ENCODE measurements at places on chromosomes 3 and 15.

- no peak for DNase-seq
Observed at GRCh38 chr3:99885085-99885484, 67.4 kb downstream of the CMSS1 start.

- no peak for DNase-seq
Observed at GRCh38 chr15:89098281-89098680, 10.0 kb downstream of the ABHD2 start.

GRCh38 chr3:23964537-23965235 lies 19.6 kb downstream of the NR1D2 start:
- no peak for DNase-seq

DNA sequence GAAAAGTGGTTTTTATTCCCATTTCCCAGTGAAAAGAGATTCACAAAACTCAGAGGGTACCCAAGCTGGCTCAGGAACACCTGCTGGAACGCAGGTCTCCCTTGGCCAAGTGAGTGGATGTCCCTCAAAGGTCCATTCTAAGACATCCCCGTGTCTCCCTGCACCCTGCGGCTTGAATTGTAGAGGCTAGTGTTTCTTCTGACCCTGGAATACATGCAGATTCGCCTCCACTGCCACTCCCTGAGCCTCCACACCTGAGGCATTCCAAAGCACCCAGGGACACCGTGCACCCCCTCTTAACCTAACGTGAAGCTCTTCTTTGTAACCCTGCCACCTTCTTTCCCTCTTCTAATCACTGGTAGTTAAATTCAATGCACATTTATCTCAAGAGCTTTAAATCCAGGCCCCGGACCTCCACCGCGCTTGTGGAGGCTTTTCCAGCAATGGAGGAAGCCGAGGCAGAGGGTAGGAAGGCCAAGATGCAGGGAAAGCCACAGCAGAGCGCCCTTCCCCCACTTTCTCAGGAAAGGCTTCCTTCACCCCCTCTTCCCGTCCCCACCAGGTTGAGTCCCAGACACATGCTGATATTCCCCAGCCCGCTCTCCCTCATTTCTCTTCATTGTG lies 590 bp upstream of the ITGA11 start:
- DNase-seq: no peak

GRCh38 chr3:29511701-29512100 lies 230.8 kb downstream of the RBMS3 start:
- DNase-seq: no peak

- DNase-seq: peak; percentile 13
Observed at GRCh38 chr3:112117841-112118571, 15.0 kb downstream of the GCSAM start.

- DNase-seq: no peak
Observed at GRCh38 chr3:27859821-27860220, 137.7 kb upstream of the EOMES start.

GRCh38 chr3:171829841-171830517 lies 13.2 kb upstream of the TMEM212 start:
- DNase-seq: peak; percentile 62

- DNase-seq: no peak
Observed at GRCh38 chr15:72009222-72009621, 108.7 kb downstream of the MYO9A start.

- DNase-seq: no peak
Observed at GRCh38 chr15:100934166-100934565, 15.0 kb downstream of the LRRK1 start.

GRCh38 chr3:36707623-36708409 lies 56.5 kb downstream of the DCLK3 start:
- DNase-seq: peak; percentile 89

DNA sequence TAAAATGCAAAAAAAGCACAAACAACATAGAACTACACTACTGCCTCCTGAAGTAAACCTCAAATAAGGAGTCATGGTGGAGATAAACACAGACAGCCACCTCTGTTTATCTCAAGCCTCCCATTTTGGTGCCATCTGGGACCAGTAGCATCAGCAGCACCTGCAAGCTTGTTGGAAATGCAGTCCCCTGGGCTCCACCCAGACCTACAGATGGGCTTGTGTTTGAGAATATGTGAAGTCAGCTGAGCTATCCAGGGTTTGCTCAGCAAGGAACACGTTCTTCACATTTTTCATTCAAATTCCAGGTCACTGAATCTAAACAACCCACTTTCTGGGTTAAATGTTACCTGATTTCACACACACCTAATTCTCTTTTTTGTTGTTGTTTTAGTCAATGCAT lies 45.5 kb downstream of the RASGRF1 start:
- no peak for DNase-seq

DNA sequence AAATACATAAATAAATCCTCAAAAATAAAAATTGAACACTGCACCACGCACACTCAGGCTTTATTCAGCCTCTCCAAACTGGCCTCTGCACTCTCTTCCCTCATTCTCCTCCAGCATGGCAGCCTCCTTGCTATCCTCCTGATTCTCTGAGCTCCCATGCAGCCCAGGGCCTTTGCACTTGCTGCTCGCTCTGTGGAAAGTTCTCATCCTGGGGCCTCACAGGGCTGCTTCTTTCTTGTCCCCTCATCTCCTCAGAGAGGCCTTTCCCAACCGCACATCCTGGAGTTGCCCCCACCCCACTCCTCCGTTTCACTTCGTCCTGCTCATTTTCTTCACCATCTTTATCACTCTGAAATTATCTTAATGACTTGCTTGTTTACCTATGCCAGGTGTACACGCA lies 123.0 kb downstream of the SHQ1 start:
- no peak for DNase-seq

DNA sequence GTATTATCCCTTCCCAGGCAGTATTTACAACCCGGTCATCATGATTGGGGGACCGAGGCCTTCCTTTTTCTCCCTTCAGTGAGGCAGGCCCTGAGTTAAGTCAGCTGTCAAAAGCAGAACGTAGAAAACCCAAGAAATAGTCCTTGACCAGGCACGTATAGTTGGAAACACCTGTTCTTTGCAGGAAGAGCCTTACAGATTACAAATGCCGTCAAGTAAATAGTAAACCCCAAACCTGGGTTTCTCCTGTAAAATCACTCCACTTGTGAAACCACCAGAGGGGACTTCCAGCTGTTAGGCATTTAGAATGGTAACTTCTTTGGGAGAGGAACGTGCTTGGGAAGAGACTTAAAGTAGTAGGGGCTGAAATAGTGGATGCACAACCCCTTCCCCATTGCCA lies 1.0 kb upstream of the BTBD1 start:
- DNase-seq: no peak

GRCh38 chr3:159252772-159253384 lies 451.0 kb downstream of the MFSD1 start:
- DNase-seq: peak; percentile 59

DNA sequence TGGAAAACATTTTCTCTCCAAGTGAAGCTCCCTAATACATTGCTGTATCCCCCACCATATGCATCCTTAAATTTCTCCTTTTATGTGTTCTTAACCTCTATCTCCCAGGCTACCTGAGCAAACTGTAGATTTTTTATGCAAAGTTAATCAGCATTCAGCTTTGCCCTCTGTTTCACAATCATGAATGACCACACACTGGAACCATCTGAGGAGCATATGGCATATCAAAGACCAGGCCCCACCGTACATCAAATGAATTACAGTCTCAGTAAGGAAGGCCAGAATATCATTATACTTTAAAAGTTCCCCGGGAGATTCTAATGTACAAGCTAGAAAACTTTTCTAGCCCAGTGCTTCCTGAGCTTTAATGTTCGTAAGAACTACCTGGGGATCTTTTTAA lies 115.5 kb upstream of the NECTIN3 start:
- no peak for DNase-seq

GRCh38 chr3:46349484-46350261 lies 4.2 kb upstream of the CCR2 start:
- DNase-seq: peak; percentile 71

DNA sequence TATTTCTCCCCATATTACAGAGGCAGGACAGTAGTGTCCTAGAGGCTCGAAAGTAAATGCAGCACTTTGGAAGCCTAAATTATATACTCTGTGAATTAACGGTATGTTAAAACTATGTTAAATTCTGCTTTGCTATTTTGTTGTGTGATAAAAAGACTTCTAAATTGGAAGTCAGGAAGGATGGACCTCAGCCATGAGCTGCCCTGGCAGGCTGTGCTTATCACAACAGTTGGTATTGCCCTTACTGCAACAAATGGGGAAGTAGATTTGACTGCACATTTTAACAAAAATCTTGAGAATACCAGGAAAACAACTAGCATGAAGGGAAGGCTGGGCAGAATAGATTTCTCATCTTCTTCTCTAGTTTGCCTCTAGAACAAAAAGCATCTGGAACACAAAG lies 706.6 kb downstream of the SI start:
- DNase-seq: no peak

- DNase-seq: no peak
Observed at GRCh38 chr3:134186391-134186790, 64.3 kb downstream of the RYK start.

GRCh38 chr15:66993090-66993489 lies 72.3 kb upstream of the SMAD3 start:
- DNase-seq: no peak

- no peak for DNase-seq
Observed at GRCh38 chr3:49650637-49651036, 23.5 kb upstream of the APEH start.

- DNase-seq: no peak
Observed at GRCh38 chr3:178703268-178703975, 167.2 kb downstream of the KCNMB2 start.

DNA sequence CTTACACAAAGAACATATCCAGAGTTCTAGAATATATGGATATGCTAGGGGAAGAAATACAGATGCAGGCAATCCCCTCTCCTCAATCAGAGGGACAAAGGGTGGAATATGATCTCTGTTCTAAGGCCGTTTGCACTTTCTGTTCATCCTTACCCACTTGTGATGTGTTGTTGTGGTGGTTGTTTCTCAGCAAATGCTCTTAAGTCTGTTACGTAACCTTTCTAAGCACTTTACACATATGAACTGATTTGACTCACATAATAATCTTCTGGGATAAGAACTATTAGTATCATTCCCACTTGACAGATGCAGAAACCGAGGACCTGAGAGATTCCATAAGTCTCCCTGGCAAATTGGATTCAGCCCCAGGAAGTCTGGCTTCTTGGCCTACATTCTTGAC lies 40.5 kb downstream of the NGRN start:
- DNase-seq: no peak

GRCh38 chr3:189630767-189631372 lies 319 bp upstream of the TP63 start:
- no peak for DNase-seq

GRCh38 chr3:3280396-3280795 lies 100.9 kb upstream of the CRBN start:
- DNase-seq: no peak

- DNase-seq: no peak
Observed at GRCh38 chr3:114939920-114940319, 207.2 kb downstream of the ZBTB20 start.

DNA sequence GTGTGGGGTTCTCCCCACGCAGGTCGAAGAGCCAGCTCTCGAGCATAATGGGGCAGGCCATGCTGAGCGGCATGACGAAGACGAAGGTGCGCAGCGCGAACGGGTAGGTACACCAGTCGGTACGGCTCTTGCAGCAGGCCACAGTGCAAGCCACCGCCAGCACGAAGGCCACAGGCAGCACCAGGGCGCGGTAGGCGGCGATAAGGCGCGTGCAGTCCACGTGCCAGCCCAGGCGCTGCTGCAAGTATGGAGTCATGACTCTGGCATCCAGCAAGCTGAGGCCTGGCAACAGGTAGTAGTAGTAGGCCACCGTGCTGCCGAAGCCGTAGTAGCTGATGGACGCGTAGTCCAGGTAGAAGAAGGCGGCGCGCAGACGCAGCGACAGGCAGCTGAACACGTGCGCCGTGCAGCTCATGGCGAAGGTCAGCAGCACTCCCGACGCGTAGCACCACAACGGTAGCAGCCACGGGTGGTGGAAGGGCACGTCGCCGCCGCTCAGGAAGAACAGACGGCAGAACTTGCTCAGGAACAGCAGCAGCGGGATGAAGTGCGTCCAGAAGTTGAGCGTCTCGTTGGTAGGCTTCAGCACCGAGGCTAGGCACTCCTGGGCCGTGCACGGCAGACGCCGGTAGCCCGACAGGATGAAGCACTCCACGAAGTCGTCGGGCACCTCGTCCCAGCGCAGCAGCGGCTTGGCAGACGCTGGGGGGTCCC lies 797 bp downstream of the PAQR9 start:
- peak; percentile 15 for DNase-seq

DNA sequence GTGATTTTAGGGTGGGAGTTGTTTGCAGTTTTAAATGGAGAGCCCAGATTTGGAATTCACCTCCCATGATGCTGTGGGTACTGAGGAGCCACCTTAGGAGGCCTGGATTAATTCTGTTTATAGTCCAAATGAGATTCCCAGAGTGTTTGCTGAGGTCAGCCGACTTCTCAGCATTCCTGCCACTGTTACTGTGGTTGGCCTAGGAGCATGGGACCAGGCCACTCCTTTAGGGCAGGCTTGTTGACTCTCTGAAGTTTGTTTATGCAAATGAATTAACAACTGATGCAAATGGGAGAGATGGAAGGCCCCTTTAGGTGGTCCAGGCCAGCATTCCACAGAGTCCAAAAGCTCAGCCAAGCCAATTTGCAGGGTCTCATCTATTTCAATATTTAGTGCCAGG lies 46.1 kb downstream of the CACNA2D3 start:
- DNase-seq: no peak

- DNase-seq: peak; percentile 50
Observed at GRCh38 chr3:124565013-124565412, 165.2 kb upstream of the UMPS start.

- DNase-seq: no peak
Observed at GRCh38 chr3:185846037-185846436, 21.2 kb upstream of the IGF2BP2 start.

DNA sequence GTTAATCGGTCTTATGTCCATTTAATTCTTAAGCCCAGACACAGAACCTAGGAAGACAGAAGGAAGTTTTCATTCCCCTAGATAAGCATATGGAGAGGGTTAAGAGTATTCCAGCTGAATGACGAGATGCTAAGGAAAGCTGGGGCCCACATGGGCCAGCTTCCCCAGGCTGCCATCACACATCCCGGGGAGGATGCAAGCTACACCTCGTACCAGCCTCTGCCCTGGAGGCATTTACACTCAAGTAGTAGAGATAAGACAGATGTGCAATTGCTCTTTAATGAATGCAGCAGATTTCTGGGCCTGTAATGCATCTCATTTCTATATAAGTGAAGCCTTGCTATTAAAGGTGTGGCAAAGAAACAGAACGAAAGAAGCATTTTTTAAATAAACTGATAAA lies 144.5 kb downstream of the MEX3B start:
- DNase-seq: no peak

Measured in NB4 (cell line).